ENCODE measurements at places on chromosomes 7 and 10.

DNA sequence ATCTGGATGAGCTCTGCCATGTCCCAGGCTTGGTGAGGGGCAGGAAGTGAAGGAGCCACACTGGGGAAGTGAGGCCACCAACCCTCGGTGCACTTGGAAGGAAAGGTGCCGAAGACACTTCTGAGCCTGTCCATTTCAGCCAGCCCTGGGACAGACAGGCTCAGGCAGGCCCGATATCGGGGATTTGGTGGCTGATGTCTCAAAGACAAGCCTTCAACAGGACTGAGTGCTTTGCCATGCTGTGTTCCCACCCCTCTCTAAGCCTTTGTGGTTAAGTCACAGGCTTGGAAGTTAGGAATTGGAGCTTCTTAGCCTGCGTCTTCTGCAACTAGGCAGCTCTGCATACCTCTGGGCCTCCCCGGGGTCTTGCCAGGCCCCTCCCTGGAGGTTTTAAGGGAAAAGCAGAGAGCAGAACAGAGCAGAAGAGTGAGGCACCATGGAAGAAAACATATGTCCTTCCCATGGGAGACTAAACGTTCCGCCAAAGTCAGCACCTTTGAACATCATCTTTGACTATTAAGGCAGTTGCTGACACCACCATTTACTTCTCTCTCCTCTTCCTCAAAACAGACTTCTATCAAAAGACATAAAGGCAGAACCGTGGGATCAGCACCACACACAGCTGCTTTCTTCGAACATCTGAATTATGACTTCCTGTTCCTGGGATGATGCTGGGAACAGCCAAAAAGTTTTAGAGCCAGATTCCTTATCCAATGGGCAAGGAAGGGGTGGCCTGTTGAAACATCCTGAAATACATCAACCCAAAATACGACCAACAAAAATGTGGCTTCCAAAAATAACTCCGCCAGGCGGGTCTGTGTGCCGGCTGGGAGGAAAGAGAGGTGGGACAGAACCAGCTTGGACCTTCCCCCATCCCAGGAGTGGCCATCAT, 71.8 kb downstream of the AFAP1L2 start:
- DNase-seq = no peak

GRCh38 chr10:98560565-98560964, 113.8 kb upstream of the HPS1 start:
- no peak for DNase-seq

- no peak for DNase-seq
These were observed 946.0 kb downstream of the NRG3 start for GRCh38 chr10:82821043-82821442.

DNA sequence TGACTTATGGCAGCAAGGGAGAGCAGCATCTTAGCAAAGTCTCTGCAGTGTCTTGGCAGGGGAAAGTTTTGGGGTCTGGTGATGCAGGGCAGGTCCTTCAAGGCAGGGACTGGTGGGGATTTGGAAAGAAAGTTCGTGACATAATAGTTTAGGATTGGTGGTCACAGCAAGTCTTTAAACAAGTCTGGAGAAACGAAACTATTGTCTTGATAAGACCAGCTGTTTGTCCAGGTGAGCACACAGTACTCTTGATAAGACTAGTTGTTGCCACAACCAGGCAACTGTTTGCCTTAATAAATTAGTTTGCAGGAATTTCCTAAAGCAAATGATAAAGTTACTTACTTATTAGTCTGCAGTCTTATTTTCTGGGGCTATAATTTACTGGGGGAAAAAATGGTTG, 136.1 kb downstream of the AKR1D1 start:
- no peak for DNase-seq

GRCh38 chr10:110364531-110364937, 59.8 kb upstream of the SMNDC1 start:
- no peak for DNase-seq

DNA sequence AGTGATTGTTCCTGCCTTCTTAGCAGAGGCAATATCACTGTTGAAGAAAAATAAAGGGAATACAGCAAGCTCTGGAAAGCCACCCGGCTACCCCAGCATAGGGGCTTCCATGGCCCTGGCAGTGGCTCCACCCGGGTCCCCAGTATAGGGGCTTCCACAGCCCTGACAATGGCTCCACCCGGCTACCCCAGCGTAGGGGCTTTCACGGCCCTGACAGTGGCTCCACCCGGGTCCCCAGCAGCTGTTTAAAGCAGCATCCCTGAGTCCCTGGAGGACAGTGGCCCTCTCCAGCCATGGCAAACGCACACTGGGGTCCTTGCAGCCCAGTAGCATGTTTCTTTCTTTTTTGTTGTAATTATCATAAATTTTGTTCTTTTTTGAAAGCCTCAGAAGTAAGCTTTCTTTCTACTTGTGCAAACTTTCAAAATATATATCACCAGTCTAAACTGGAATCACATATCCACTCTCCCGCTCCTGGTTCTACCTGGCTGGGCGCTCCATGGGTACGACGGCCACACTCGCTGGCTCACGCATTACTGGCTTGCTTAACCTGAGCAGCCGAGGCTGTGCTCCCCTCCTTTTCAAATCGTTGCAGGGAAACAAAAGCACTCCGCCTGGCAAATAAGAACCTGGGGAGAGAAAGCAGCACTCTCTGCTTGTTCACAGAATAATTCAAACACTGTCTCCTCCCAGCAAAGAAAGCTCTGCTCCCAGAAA, 62.1 kb downstream of the TCERG1L start:
- DNase-seq = no peak

DNA sequence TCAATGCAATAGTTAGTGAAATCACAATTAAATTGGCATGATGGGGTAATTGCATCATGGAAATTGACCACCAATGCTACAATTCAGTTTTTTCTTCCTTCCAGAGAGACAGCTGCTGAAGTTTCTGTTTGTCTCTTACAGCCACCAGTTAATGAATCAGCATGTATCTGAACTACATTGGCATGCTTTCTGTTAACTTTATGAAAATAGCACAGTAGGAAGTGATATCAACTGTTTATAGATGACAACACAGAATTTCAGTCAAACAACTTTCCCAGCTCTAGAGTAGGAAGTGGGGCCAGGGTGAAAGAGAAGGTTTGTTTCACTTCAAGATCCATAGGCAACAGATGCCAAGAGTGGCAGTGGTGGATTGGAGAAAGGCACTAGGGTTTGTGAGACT, 339.6 kb upstream of the VWC2 start:
- DNase-seq = no peak

DNA sequence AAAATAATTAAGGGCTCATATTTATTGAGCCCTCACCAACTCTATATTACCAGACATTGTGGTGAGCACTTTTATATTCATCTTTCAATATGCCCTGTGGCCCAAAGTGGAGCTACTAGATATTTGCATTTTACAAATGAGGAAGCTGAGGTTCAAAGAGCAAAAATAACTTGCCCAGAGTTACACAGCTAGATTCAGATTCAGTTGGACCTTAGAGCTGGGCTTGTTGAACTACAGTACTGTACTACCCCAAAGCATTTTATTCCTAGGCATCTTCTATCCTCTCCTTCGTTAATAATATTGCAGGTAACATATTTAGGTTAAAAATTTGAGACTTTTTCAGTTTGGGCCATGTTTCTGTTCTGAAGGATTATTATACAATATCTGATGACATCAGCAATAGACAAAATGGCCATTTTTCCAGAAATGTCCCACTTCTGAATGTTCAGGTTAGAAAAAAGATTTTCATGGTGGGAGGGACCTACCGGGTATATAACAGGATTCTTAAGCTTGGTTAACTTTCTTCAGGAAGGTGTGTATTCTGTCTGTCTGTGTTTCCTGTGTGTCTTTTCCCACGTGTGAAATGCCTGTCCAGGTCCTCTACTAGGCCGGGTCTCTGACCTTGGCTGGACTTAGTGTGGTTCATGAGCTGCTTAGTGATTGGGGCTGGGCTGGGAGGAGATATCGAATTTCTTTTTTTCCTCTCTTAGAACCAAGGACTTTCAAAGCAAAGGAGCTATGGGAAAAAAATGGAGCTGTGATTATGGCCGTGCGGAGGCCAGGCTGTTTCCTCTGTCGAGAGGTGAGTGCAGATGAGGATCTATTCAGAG, 13.6 kb downstream of the PRXL2A start:
- peak; percentile 50 for DNase-seq

GRCh38 chr7:81669476-81670105, 100.3 kb downstream of the HGF start:
- DNase-seq = no peak

GRCh38 chr10:113991091-113991860, 52.4 kb upstream of the ADRB1 start:
- no peak for DNase-seq

Measured in B cell (primary cell).